ENCODE measurements at places on chromosomes 2 and 18.

DNA sequence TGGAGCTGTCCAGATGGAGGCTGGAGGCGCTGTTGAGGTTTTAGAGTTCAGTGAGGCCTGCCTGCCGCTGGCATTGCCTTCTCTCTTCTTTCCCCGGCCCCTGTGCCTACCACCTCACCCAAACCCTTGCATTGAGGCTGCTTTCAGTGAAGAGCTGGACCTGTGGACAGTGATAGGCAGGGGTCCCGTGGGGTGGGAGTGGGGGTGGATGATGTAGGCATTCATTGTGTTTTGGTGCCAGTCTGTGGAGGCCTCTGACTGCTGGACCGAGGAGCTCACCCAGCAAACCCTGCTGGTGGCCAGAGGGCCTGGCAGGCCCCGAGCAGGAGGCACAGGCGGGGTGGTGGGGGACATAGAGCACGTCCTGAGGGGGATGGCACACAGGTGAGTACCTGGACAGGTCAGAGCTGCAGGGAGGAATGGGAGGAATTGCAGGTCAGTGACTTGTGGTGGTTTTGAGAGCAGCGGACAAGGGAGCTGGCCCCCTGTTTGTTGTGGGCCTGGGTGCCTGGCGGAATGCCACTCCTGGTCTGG lies 35.6 kb downstream of the NGEF start:
- no peak for DNase-seq

GRCh38 chr2:180583441-180584140 lies 396.8 kb upstream of the UBE2E3 start:
- no peak for DNase-seq

GRCh38 chr2:167451496-167452289 lies 563.4 kb downstream of the XIRP2 start:
- DNase-seq = no peak

DNA sequence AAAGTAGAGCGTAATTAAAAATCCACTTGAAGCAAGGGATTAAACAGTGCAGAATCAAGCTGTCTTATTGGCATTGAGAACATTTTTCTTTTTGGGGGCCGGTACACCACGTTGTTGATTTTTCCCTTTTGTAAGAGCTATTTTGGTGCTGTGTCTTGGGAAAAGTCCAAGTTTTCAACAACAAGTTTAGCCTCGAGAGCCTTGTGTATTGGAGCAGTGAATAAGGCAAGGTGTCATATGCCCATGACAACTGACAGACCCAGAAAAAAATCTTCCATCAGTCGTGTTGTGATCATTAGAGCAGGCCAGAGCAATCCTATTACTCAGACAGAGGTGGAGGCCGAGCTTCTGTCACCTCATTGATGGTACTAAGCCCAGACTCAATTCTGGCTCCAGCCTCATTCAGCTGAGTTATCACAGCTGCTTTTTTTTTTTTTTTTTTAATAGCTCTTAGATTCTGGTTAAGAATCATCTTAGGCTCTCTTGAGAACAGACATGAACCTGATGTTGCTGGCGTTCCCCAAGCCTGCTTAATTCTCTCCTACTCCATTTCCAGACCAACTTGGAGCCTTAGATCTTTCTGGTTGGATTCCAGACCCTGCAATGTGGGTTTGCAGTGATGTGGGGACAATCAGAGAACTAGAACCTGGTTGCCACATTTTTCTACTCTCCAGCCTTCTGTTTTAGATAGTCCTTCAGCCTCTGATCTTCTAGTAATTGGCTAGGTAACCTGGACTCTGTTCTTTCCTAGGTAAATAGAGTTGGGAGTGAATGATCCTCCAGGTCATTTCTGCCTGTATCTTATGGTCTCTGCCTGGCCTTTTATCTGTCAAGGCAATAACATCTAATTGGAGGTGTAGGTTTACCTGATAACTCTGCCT lies 43.1 kb downstream of the MOGAT1 start:
- no peak for DNase-seq

DNA sequence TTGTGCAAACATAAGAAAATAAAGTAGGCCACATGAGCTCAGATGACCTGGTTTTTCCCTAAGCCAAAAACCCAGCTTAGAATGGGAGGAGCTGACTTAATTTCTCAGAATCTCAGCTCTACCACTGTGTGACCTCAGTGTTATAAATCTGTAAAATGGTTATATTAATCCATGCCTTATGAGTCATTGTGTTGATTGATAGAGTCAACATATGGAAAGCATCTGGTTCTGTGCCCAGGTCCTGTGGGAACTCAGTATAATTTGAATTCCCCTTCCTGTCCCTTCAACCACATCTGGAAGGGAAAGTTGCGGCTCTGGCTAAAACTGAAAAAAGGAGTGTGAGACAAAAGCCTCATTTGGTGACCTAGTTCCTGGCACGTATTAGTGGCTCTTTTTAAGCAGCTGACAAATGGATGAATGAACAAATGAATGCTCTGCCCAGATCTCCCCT lies 25.7 kb downstream of the TMEM177 start:
- no peak for DNase-seq

- DNase-seq = no peak
Observed at GRCh38 chr2:234003972-234004617, 46.4 kb upstream of the SPP2 start.

- DNase-seq = no peak
Observed at GRCh38 chr18:23373570-23373969, 79.5 kb upstream of the RIOK3 start.

GRCh38 chr2:117717072-117717471 lies 97.4 kb upstream of the DDX18 start:
- no peak for DNase-seq

DNA sequence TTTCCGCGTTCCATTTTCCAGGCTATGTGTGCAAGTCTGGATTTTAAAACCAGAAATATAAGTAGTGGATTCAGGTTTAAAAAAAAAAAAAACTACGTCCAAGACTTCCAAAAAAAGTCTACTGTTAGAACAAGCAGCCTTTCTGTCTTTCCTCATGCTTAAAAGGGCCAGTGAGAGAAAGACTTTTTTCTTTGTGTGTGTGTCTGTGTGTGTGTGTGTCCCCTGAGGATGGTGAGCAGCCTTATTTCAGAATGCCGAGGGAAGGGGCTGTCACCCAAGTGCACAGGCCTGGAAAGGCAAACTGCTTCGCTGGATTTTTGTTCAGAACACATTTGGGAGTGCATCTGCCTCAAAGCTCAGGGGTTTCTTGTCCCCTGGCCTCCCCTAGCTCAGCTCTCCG lies 98.8 kb downstream of the ZBTB7C start:
- DNase-seq = no peak

GRCh38 chr2:160737247-160737646 lies 243.6 kb upstream of the RBMS1 start:
- DNase-seq = no peak

DNA sequence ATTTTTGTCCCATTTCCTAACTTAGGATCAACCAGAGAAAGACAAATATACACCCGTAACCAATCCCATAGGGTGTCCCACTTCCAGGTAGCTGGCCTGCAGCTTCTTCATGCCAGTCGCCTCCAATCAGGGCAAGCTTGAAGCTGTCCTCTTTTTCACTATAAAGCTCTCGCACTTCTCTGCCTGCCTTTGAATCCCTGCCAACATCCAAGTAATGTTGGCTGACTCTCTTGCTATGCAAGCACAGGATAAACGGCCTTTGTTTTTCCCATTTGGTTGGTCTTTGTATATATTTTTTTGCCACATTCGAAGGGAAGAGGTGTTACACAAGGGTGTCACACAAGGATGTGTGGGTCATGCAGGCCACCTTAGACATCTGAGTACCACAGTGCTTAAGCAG lies 388.8 kb downstream of the CBLN2 start:
- DNase-seq = no peak

DNA sequence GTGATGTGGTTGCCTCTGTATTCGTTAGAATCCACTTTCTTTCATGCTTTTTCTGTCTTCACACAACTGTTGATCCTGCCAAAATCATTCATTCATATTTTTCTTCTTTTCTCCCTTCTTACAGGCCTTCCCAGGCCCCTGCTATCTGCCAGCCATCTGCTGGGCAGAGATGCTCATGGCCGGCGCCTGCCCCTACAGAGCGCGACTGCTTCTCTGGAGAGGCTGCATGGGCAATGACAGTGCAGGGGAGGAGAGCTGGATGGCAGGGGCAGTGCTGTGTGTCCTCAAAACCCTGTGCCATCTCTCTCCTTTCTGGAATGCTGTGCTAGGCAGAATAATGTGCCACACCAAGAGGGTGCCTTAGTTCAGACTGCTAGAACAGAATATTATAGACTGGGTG lies 125.2 kb downstream of the INHBB start:
- no peak for DNase-seq

DNA sequence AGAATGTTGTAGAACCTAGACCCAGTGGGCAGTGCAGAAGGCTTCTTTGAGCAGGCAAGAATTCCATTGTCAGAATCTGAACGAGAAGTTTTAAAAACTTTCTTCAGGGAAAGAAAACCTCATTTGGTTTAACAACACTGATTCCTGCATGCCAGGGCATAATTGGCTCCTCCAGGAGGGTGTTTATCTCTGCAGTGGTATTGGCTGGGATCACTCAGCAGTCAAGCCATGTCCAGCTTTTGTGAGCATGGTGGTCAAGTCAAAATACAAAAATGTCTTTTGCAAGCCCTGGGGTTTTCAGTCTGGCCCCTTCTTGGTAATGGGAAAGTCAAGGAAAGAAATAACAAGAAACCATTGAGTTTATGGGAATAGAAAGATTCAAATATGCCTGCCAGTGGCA lies 28.3 kb downstream of the FHOD3 start:
- no peak for DNase-seq

- DNase-seq = no peak
Observed at GRCh38 chr2:96408616-96409015, 73.0 kb downstream of the NCAPH start.

GRCh38 chr2:72062336-72062735 lies 85.3 kb downstream of the CYP26B1 start:
- no peak for DNase-seq

- no peak for DNase-seq
Observed at GRCh38 chr18:39994498-39994897, 1960.5 kb upstream of the PIK3C3 start.

GRCh38 chr2:123128951-123129350 lies 896.1 kb upstream of the CNTNAP5 start:
- no peak for DNase-seq

- DNase-seq = no peak
Observed at GRCh38 chr2:56801214-56801613, 617.4 kb downstream of the CCDC85A start.

- no peak for DNase-seq
Observed at GRCh38 chr2:234792621-234793022, 159.2 kb upstream of the SH3BP4 start.

DNA sequence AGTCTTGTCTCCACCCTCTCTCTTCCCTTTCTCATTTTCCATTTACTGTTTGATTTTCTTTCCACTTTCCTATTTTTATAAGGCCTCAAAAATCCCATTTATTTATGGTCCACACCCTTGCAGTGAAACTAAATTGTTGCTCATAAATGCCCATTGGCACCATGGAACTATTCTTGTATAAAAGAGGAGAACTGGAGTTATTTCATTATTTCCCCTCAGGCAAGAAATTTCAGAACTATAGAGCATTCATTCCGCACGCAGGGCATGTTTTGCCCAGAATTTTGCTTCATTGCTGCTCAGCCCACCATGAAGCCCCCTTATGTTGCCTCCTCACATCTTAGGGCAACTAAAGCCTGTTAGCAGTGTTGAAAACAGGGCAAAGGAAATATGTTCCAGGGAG lies 113.7 kb upstream of the MMADHC start:
- DNase-seq = no peak

DNA sequence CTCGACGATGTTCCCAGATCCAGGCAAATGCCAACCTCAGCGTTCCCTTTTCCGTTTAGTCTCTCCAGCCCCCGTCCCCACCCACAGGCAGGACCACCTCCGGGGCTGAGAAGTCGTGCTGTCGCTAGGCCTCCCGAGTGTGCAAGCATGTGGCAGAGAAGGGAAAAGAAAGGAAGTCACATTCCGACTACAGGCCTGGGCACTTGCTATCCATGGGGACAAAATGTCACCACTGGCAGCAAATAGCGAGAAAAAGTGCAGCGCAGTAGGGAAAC lies 420 bp downstream of the PIGN start:
- DNase-seq = no peak

DNA sequence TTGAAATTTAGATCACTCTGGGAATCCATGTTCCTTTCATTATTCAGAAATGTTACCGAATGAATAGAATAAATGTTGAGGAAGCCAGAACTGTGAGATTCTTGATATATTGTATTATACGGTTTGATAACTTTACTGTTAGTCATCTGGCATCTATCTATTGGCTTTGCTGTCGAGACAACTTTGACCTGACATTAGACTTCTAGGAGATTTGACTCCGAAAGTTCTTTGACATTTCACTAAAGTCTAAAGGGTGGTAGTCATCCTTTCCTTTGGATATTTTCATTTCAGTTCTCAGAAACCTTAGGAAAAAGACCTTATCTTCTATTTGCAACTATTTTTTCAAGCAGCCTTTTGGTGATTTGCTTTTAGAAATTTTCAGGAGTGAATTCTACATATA lies 1.9 kb downstream of the BMPR2 start:
- DNase-seq = no peak

GRCh38 chr18:7754258-7754657 lies 187.1 kb downstream of the PTPRM start:
- DNase-seq = no peak

GRCh38 chr2:146853741-146854444 lies 990.9 kb upstream of the ACVR2A start:
- DNase-seq = no peak

GRCh38 chr2:235191978-235192377 lies 240.2 kb downstream of the SH3BP4 start:
- DNase-seq = no peak

DNA sequence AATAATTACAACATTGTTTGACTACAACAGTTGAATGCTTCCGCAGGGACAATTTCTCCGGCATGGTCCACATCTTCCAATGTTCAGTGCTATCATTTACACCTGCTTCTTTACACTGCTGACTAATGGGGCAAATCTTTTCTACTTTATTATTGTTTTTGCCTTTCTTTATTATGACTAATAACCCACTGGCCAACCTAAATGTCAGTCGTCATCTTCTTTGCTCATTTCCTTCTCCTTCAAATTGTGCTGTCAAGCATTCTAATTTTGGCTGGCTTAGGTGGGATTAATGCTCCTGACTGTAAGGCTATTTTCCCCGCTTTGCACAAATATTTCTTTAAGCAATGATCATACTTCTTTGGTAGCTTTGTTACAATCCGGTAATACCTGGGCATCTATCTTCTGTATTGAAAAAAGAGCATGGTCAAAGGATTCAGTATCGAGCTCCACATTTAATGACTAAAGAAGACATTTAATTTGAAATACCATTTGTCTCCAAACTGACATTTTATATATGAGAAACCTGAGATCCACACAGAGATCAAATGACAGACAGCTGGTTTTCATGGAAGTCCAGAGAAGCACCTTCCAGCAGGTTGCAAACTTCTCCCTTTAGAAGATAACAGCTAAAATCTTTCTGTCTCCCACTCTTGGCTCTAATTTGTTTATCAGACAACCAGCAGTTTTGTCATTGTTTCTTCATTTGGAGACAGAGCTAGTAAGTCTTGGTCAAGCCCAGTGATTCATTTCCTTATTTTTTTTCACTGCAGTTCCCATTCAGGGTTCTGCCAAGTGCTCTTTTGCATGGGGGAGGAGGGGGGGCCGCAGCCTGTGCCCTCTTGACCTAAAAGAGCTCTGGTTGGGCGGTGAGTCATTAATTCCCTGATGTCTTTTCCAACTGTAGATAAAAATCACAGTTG lies 132.9 kb downstream of the SOCS6 start:
- DNase-seq = no peak

GRCh38 chr18:78165525-78165924 lies 814.1 kb upstream of the SALL3 start:
- no peak for DNase-seq
